ENCODE measurements at places on chromosomes 11 and 22.

DNA sequence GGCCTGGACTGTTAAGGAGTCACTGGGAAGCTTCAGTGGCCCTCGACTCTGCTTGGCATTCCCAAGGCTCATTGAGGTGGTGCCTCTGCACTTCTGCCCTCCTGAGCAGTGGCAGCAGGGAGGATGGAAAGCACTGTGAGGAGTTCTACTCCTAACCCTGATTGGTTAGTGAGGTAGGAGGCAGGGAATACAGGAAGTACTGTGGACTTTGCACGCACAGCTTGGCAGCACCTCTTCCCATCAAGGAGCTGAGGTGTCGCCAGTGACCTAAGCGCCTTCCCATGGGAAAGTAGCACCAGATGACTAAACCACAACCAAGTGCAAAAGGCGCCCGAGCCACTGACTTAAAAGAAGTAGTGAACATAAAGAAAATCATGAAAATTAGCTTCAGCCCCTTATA is 152.5 kb upstream of the CADM1 start:
- DNase-seq: no peak

GRCh38 chr11:61589961-61590360 is 9.1 kb upstream of the SYT7 start:
- DNase-seq: no peak

- DNase-seq: no peak
Observed at GRCh38 chr11:126797457-126798169, 203.0 kb downstream of the KIRREL3 start.

GRCh38 chr22:28442711-28443525 is 236.7 kb downstream of the TTC28 start:
- no peak for DNase-seq

DNA sequence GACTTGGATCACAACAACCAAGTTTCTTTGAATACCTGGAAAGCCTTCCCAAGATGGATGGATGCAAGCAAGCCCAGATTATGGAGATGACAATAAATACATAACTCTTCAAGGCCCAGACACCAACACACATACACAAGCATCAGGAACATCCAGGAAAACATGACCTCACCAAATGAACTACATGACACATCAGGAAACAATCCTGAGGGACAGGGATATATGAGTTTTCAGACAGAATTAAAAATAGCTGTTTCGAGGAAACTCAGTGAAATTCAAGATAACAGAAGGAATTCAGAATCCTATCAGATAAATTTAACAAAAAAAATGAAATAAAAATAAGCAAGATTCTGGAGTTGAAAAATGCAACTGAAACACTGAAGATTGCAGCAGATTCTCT is 659.4 kb downstream of the METTL15 start:
- DNase-seq: no peak

DNA sequence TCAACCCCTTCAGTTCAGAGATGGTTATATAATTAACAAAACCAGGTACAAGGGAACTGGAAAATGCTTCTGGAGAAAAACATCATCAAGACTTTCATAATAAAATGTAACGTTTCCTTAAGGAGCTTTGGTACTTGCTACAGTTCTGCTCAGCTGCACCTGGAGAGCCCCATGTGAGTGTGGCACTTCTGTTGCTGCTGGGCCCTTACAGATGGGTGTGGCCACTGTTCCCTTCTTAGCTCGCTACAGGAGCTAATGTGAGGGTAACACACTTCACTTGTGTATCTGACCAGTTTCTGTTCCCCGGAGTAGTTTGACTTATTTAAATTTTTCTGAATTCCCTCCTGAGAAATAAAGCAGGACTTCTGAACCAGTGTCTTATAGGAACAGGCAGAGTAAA is 4.0 kb downstream of the POU2AF3 start:
- no peak for DNase-seq

DNA sequence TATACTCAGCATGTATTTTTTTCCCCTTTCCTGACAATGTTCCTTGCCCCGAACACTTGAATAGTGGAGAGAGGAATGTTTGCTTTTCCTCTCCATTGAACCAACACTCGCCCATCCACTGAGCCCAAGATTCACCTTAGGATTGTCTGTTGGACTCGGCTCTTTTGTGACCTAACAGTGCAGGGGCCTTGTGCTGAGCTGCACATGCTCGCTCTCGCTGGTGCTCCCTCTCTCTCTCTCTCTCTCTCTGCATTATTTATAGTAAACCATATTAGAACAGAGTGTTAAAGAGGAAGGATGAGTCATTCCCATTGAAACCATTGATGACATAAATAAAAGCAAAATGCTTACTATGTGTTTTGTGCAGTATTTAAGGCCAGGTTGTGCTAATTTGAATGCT is 20.7 kb downstream of the ZBTB16 start:
- no peak for DNase-seq

DNA sequence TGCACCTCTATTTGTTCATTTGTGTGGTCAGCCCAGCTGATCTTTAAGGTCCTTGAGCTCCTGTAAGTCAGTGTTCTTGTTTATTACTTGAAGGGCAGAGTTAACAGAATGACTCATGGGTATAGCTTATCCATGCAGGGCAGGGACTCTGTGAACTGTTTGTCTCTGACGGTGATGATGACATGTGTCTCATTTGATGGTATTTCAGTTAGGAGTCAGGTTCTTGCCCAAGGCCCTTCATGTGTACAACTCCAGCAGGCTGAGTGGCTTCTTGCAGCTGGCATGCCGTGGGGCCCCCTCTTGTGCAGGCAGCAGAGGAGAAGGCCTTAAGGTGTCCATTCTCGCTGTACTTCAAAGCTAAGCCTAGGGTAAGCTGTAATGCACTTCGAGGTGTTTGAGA is 165.1 kb downstream of the DBX1 start:
- DNase-seq: no peak

DNA sequence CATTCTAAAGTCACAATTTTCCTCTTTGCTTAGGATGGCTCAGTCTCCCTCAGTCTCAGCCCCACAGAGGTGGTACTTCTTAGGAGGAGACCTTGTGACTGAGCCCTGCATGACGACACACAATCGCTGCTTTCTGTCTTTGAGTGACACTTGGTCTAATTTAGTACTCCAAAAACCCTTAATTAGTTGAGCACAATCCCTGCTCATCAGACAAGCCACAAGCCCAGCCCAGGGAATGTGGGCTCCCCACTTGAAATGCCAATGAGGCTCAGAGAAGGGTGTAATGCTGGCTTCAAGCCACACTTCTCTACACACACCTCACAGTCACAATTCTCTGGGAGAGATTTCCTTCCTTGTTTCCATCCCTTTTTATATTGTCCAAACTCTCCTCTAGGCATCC is 101.8 kb downstream of the FEZ1 start:
- DNase-seq: no peak

- DNase-seq: no peak
Observed at GRCh38 chr11:3890806-3891205, 35.3 kb downstream of the STIM1 start.

GRCh38 chr11:42319921-42320320 is 860.5 kb upstream of the LRRC4C start:
- DNase-seq: no peak

- no peak for DNase-seq
Observed at GRCh38 chr11:110128161-110128560, 35.0 kb downstream of the ZC3H12C start.

DNA sequence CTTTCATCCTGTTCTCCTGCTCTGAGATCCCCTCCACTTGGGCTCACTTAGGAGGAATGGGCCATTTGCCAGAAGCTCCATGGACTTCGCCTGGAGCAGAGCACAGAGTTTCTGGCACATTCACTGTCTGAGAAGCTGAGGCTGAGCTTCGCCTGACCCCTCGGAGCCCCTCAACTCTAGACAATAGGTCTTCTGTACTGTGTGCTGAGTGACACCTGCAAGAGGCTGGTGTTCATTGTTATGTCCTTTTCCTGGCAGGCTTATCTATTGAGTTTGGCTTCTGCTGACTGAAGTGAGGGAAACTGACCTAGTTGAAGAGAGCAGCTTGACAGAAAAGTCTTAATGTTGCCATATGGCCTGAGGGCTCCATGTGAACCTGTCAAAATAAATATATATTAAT is 124.3 kb downstream of the EHF start:
- DNase-seq: no peak

DNA sequence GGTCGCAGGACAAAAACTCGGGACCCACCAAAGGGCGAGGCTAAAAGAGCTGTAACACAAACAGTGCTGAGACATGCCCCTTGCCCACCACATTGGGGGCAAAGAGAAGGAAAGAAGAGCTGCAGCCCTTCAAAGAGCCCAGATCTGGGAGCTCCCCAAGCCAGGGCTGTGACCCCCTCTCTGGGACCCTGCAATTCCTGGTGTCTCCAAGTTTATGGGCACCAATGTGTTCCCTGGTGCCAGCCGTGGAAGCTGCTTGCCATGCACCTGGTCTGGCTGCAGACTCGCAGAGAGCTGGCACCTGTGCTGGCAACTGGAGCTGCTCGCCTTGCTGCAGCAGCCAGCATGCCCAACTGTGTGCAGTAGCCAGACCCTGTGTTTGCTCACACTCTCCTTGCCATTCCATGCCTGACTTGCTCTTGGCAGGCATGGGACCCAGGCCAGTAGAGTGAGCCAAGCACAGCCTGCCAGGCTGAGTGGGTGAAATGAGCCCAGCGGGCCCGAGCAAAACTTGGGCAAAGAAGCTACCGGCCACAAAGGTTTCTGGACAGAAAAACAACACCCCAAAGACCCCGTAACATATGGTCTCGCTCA is 16.0 kb downstream of the RRP8 start:
- no peak for DNase-seq

- DNase-seq: no peak
Observed at GRCh38 chr22:44201665-44202064, 20.9 kb downstream of the PARVG start.

- no peak for DNase-seq
Observed at GRCh38 chr22:40507491-40507890, 129.0 kb downstream of the MRTFA start.

DNA sequence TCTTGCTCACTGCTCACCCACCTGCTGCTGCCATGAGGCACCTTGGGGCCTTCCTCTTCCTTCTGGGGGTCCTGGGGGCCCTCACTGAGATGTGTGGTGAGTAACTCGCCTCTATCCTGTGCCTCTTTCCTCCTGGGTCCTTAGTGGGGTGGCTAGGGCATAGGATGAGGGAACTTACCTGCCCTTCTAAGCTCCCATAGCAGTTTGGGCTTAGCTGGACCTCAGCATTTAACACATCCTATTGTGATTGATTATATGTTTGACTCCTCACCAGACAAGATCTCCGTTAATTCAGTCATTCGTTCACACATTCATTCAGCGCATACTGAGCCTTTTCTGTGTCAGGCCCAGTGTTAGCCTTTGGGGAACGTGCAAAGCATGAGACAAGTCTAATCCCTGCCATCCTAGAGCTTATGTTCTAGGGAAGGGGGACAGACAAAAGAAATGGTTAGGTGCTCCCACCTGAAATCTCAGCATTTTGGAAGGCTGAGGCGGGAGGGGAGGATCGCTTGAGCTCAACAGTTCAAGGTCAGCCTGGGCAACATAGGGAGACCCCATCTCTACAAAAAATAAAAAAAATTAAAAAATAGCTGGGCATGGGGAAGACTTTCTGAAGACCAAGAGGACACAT is 441 bp downstream of the TCN2 start:
- no peak for DNase-seq

DNA sequence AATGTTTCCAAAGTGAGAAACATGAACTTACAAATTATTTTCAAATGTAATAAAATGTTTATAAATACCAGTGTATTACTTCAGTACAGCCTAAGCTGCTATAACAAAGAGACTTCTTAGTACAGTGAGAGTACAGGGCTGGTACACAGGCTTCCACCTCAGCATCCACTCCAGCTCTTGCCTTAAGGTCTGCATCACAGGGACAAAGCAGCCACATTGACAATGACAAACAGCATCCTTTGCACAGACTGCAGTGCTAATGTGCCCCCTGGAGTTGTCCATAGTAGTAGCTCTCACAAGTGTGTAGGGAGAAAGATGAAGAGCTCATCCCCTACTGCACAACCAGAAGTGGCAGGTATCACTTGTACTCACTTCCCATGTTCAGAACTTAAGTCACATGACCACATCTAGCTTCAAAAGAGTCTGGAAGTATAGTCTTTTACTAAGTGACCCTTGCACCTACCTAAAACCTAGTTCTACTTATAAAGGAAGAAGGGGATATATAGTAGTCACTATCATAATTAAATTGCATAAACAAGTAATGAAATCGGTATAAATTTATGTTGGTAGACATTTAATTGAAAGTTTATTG is 10.7 kb upstream of the LIPT2 start:
- DNase-seq: no peak

- peak; percentile 36 for DNase-seq
Observed at GRCh38 chr11:1336836-1337646, 27.6 kb upstream of the TOLLIP start.

DNA sequence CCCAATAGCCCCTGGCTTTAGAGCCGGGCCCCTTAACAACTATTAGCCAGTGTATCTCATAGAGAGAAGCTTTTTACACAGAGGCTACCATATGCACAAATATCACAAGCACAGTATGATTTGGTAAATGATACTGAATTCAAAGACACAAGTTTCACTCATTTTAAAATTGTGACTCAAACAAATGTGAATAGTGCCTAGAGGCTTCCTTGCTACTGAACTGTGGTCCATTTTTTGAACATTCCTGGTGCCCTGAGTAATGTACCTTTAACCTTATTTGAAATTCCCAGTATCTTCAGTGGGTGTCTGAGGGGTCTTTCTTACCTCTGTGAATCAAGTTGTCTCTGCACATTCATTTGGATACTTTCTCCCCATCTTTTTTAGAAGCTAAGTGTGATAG is 156.2 kb downstream of the MAML2 start:
- DNase-seq: no peak

- no peak for DNase-seq
Observed at GRCh38 chr22:31046539-31047226, 34.4 kb upstream of the SMTN start.

DNA sequence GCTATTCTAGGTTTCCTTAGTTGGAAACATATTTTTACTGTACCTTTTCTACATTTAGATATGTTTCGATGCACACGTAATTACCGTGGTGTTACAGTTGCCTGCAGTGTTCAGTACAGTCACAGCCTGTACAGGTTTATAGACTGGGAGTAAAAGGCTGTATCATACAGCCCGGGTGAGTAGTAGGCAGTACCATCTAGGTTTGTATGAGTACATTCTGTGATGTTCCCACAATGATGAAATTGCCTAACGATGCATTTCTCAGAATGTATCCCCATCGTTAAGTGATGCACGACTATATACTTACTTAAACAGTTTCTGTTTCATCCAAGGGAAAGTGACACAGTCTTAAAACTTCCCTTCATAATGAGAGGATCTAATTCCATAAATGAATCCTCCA is 13.1 kb upstream of the THY1 start:
- no peak for DNase-seq

All from stimulated activated CD8-positive, alpha-beta memory T cell treated with anti-CD3 and anti-CD28 coated beads, Interleukin-12 subunit alpha, Interleukin-12 subunit beta, amount 100 ng/mL, for 4 hours (primary cell).